ENCODE measurements at places on chromosomes 12 and 14.

- DNase-seq: no peak
Observed at GRCh38 chr12:117053050-117053400, 46.2 kb downstream of the TESC start.

DNA sequence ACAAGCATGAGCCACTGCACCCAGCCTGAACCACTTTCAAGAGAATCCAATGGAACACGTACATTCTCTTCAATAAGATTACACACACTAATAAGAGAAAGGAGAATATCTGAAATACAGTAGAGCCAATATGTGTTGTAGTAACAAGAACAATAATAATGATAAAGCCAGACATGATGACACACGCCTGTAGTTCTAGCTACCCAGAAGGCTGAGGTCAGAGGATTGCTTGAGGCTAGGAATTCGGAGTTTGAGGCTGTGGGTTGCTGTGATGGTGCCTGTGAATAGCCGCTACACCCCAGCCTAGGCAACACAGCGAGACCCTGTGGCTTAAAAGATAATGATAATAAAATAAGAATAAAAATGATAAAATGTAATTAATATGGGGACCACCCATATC lies 15.6 kb downstream of the APOBEC1 start:
- DNase-seq: no peak

GRCh38 chr12:14995583-14996425 lies 23.0 kb downstream of the PDE6H start:
- DNase-seq: no peak

GRCh38 chr12:114381177-114381576 lies 24.8 kb downstream of the TBX5 start:
- no peak for DNase-seq

GRCh38 chr12:109765446-109765810 lies 51.8 kb downstream of the FAM222A start:
- no peak for DNase-seq

DNA sequence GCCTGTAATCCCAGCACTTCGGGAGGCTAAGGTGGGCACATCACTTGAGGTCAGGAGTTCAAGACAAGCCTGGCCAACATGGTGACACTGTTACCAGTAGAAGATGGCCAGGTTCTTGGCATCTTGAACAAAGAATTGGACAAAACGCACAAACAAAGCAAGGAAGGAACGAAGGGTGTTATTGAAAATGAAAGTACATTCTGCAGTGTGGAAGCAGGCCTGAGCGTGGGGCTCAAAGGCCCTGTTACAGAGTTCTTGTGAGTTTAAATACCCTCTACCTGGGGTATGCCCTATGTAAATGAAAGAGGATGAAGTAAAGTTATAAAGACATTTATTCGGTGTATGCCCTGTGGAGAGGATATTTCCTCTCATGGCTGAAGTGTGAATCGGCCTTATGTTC lies 20.8 kb upstream of the CDK17 start:
- DNase-seq: no peak

DNA sequence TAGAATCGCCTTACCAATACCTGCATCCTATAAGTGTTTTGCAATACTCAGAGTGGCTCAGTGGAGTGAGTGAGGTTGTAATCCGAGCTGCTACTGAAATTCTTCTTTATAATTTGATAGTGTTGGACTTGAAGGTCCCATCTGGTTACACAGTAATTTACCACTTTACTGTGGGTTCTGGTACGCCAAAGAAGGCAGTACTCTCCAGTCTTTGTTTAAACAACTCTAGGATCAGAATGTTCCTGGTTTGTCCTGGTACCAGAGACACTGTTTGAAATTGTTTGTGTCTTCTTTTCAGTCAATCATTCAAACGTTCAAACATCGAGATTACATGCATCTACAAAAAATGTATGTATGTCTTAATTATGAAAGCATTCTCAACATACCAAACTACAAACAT lies 51.3 kb upstream of the AMN1 start:
- DNase-seq: no peak

- DNase-seq: no peak
Observed at GRCh38 chr12:48946205-48946604, 11.1 kb downstream of the ARF3 start.

GRCh38 chr12:49652921-49653520 lies 29.7 kb downstream of the PRPF40B start:
- no peak for DNase-seq

DNA sequence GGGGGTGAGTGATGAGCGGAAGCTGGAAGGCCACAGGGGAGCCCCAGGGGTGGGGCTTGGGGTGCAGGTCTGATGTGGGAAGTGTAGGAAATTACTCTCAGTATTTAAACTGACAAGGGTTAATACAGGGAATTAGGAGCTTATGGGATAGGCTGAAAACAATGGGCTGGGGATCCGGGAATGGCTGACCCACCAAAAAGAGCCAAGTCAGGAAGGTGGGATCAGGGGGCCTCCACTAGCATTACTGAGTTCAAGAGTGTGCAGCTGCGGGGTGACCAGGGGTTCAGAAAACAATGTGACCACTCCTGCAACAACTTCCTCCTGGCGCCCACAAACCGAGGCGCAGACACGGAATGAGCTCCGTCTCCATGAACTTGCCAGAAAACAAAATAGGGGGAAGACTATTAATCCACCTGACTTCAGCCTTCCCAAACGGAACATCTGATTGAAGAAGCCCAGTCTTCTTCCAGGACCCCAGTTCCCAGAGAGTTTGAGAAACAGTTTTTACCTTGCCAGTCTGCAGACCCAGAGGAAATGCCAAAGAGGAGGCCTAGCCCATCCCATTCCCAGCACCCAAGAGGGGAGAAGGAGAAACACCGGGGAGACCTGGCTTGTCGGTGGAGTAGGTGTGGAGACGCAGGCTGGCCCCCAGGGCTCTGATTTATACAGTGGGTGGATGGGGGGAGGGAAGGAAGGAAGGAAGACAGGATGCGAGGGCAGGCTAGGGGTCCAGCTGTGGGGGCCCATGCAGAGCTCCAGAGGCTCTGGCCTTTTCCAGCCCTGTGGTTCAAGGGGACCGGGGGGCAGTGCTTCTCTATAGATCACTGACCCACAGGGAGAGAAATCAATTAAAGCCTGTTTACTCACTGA lies 16.5 kb upstream of the YY1 start:
- no peak for DNase-seq

DNA sequence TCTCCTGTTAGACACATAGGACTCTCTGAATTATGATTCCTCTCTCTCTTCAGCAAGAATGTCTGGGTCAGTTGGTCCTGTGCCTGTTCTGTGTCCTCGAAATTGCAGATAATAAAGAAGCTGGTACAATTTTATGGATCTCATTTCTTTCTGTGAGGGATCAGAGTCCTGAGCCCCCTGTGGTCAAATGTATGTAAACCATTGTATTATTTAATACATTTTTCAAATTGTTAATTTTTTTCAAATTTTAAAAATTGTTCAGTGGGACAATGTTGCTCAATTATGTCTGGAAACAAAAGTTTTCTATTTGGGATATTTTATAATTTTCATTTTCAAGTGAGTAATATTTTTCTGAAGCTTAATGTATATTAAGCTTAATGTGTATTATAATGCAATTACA lies 513.5 kb downstream of the CCER1 start:
- DNase-seq: no peak

DNA sequence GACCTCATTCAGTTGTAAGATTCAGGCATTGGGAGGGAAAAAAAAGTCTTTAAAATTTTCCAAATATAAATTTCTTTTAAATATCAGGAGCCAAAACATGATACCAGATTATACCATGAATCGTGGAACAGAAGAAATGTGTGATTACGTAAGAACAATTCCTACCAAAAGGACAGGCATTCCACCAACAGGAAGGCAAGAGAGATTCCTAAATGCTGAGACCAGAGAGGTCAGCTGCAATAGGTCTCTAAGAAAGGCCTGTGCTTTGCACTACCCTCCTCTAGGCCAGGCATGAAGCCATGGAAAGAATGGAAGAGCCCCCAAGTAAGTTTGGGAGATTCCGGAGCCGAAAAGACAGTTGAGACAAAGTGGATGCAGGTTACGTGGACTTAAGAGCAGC lies 83.7 kb downstream of the PTGER2 start:
- no peak for DNase-seq

DNA sequence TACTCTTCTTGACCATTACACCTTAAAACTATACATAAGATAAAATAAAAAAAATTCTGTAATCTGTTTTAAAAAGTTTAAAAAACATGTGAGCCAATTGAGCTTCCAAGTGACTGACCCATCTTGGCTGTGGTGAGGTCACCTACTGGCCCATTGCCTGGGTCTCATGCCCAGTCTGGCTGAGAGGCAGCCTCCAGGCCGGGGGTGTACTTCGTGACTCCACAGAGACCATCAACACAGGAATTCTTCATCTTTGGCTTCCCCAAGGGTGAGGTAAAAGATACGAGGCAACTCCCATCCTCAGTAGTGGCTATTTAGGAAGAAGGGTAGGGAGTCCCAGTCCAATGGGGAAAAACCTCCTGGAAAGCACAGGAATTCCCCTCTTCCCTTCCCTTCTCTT lies 113.2 kb downstream of the APAF1 start:
- no peak for DNase-seq

DNA sequence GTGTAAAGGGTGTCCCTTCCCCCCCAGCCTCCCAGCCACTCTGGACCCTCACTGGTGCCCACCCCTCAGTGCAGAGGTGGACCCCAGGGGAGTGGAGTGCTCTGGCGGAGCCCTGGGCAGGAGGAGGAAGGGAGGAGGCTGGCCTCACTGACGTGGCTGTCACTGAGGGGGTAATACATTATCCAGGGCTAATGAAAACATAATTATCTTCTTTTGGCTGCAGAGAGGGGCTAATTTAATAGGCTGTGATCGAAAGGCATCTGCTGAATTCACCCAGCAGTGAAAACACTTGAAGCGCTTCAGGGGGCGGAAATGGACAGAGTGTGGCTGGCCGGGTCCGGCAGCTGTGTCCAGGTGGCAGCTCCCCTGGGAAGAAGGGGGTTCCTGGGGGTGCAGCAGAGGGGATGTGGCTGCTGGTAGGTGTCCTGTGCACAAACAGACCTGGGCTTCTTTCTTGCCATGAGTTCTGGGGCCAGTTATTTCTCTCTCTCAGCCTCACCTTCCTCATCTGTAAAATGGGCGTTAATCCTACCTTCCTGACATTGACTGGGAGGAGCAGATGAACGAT lies 3.7 kb upstream of the NOS1 start:
- no peak for DNase-seq

DNA sequence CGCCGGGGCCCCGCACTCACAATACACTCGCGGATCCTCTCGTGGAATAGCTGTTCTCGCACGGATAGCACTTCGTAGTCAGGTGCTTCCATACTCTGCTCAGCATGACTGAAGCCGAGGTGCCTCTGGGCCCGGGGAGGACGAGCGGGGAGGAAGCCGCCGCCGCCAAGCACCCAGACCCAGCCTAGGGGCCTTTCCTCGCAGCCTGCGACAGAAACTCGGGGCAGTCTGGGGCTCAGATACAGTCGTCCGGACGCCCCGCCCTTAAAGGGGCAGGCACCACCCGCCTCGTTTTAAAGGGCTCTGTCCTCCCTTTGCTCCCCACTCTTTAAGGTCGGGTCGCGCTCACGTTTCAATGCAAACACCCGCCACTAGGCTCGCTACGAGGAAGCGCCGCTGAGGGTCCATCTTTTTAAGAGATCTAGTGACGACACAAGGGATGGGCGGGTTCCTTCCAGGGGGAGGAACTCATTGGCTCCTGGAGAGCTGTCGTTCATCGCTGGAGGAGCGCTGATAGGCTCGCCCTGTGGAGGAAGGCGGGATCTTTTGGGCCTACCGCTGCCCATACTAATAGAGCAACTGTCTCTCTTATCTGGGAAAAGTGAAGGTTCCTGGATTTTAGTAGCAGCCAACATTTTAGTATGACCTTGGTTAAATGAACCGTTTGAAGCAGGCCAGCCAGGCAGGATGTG lies at the start of gene LMBR1L:
Gene LMBR1L (minus strand): TSS at position 384 of the 692 bp plus-strand sequence. CDS start 292 bp downstream, at position 92.
- peak; percentile 92 for DNase-seq

DNA sequence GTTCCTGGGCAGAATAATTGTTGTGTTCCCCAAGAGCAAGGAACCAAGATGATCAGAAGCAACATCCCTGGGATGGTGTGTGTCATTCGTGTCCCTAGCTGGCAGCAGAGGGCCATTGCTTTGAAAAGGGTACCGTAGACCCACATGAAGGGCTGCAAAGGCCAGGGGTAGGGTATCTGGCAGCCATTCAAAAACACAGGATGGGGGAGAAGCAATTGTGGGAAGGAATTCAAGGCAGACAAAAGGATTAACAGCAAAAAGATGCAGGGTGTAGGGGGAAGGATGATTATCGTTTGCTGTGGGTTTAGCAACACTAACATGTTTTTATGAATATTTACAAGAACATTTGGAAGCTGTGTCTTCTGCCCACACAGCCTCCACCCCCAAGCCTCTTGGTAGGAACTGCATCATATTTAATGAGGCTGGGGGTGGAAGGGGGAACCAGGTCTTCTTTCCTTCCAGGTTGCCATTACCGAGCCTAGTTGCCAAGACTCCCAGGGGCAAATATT lies 169.0 kb upstream of the G2E3 start:
- DNase-seq: no peak

DNA sequence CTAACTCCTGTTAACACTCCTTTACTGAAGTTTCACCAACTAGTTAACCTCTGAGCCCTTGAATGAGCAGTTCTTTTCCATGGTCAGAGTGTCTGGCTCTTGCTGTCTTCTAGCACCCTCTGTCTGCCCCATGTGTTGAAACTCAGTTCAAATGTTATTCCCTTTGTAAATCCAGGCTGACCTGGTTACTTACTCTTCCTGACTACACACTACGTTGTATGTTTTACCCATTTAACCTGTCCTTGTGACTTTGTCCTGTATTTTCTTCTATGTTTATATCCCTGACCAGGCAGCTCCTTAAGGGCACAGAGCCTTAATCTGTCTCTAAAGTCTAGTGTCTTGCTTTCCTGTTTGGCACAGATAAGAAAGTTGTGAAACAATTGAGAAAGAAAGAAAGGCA lies 389.0 kb upstream of the RPL10L start:
- no peak for DNase-seq

DNA sequence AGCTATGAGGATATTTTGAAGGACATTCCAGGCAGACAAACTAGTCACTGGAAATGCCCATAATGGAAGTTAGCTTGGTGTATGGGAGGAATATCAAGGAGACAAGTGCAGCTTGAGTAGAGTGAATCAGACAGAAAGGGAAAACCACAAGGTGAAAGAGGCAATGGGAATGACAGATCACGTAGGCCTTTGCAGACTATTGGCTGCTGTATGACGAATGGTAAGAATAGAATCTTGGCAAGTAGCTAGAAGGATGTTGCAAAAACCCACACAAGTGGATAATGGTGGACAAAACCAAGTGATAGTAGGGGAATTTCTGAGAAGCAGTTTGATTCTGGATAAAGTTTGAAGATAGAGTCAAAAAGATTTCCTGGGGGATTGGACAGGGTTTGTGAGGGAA lies 196.9 kb upstream of the NOVA1 start:
- DNase-seq: no peak

GRCh38 chr12:68117661-68118060 lies 41.9 kb downstream of the IFNG start:
- DNase-seq: no peak

- DNase-seq: no peak
Observed at GRCh38 chr12:123971449-123971769, 1.2 kb downstream of the CCDC92 start.
